ENCODE measurements at places on chromosomes 1 and 21.
A peak's percentile ranks its signal among the peaks of the same experiment; 100 is the strongest.

- H3K27me3 ChIP-seq, result peaks cover 5% of the 10 kb centered on the region
- H3K4me3 ChIP-seq, result no peak overlapping the region
- no peak overlapping the region for H3K27ac ChIP-seq
- H3K36me3 ChIP-seq, result peaks cover 50% of the 10 kb centered on the region
- DNase-seq, result no peak
Observed at GRCh38 chr1:167707942-167708341, 13.8 kb upstream of the MPZL1 start.

DNA sequence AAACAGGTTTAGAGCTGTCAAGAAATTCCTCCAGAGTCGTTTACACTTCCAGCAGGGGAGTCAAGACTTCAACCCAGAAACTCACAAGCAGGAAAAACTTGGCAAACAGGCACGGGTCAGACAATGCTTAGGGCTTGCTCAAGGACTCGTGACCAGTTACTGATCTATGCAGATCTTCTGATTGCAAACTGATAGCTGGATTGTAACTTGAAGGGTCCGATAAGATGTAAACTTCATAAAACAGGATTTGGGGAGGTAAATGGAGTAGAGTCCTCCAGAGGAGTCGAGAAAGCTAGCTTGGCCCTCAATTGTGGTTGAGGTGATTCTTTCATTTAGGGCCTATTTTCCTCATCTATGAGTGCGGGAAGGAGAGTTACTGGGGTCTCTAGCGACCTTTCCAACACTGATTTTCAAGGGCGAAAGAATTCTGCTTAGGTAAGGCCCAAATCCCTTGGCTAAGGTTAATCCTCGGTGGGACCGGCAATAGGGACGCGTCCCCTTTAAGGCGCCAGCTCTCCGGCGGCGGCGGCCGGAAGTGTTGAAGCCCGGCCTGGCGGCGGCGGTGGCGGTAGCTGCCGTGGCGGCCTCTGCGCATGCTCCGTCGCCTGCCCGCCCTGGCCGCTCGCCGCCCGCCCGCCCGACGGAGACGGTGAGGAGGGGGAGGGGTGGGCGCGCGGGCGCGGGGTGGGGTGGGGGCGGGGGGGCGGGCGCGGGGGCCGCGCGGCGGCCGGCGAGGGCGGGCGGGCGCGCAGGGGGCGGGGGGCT is at the start of gene GMEB1:
Gene GMEB1, plus strand, starts transcription at position 594 of the 765 bp plus-strand sequence. CDS start 14,829 bp downstream, outside the sequence.
- no peaks in the 10 kb centered on the region for H3K27me3 ChIP-seq
- peak within 1 kb of the TSS; percentile 92 for H3K4me3 ChIP-seq
- DNase-seq, result peak; percentile 89
- H3K4me1 ChIP-seq, result peaks cover 20% of the 10 kb centered on the region

DNA sequence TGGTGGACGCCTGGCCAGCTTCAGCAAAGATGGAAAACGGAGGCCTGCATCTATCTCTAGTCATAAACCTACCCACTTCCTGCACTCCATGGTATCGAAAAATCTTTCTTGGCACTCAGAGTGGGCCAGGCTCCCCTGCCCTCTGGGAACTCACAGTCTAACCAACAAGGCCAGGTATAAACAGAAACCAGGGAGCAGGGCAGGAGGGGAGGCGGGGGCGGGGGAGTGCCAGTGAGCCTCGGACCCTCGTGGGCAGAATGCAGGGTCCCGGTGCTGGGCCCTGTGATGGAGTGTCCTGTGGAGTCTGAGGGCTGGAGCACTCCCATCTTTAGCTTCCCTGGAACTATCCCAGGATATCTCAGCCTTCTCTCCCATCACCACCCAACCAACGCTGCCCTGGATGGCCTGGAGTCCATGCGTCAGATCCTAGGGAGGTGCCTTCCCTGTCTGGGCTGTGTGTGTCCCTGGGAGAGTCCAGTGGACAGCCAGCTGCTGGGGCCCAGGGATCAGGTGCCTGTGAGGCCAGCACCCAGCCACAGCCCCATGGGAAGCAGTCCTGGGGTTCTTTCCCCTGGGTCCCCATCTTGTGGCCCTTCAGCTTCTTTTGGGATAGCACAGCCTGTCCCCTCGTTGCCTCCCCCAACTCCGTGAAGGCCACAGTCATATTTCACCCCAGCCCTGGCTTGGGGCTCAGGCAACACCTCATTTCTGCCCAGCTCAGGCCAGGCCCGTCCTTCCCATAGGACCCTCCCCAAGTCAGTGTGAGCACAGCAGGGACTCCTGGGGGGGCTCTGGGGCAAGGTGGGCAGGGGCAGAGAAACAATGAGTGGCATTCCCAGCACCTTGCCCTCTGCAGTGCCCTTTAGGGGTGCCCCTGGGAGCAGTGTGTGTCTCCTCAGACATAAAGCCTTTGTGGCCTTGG is 1.1 kb upstream of the EPS8L3 start:
- no peak overlapping the region for H3K27ac ChIP-seq
- H3K27me3 ChIP-seq, result no peaks in the 10 kb centered on the region
- peaks cover 1% of the 10 kb centered on the region for H3K4me1 ChIP-seq

DNA sequence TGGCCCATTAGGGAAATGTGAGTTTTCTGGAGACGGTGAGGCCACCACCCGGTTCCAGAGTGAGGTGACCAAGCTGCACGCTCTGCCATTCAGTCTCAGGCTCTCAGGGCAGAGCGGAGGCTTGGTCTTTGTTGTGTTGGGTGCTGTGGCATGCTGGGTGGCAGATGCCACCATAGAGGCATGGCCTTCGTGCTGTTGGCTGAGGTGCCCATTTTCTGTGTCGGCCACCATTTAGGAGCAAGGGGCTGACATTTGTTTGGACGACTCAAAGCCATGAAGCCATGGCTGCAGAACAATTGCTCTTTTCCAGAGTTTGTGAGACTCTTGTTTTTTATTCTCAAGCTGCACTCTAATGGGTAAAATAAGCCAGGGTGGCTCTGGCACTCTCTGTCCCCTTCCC is 36.8 kb upstream of the PWP2 start:
- H3K27ac ChIP-seq, result no peak overlapping the region
- no peak for DNase-seq
- peaks cover 36% of the 10 kb centered on the region for H3K4me1 ChIP-seq

DNA sequence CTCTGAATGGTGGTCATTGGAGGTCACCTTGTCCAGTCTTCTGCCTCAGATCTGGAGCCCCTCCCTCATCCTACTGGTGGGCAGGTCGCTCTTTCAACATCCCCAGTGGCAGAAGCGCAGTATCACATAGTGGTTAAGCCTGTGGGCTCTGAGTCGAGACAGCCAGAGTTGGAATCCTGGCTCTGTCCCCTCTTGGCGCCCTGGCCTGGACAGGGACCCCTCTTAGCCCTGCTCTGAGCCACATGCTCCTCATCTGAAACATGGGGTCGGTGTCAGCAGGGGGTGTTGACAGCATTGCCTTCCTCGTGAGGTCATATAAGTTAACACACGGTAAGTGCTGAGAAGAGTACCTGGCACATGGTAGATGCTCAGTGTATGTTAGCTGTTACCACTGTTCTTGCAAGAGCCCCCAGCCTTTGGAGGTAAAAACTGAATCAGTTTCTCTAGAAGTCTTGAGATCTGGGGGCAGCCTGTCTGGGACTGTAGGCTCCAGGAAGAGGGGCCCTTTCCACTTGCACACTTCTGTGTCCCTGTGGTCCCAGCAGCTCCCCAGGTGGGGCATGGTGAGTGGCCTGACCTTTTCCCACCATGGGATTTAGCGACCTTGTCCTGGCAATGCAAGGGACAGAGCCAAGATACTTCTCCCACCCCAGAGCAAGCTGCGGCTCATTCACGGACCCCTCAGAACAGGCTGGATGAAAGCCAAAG is 6.4 kb downstream of the ZC3H12A start:
- peak overlapping the region; percentile 99 for H3K27ac ChIP-seq
- peaks cover 76% of the 10 kb centered on the region for H3K36me3 ChIP-seq
- H3K4me1 ChIP-seq, result peaks cover 50% of the 10 kb centered on the region
- H3K27me3 ChIP-seq, result no peaks in the 10 kb centered on the region

GRCh38 chr1:62844030-62844429 is 60.1 kb downstream of the ATG4C start:
- no peaks in the 10 kb centered on the region for H3K27me3 ChIP-seq
- no peaks in the 10 kb centered on the region for H3K4me1 ChIP-seq
- no peaks in the 10 kb centered on the region for H3K36me3 ChIP-seq
- no peak for DNase-seq
- H3K27ac ChIP-seq, result no peak overlapping the region
